ENCODE measurements at places on chromosomes 12 and 14. TPM values are rescaled to one million over a fixed set of nuclear protein-coding genes. Genes with fewer than 3 reads are reported as not detected.

DNA sequence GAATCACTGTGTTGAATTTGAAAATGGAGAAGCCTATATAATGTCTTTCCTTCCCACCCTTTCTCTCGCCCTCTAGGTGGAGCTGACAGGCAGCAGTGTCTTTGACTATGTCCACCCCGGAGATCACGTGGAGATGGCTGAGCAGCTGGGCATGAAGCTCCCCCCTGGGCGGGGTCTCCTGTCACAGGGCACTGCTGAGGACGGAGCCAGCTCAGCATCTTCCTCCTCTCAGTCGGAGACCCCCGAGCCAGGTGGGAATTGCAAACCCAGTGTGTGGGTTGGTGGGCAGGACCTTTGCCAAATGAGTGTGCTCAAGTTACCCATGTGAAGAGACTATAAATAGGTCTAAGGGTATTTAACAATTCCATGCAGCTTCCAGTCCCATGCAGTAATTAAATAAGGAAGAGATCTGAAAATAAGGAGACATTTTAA, 274.7 kb downstream of the EGLN3 start:
- no peak for DNase-seq

- DNase-seq = no peak
These were observed 22.4 kb downstream of the LACRT start for GRCh38 chr12:54612225-54612750.

DNA sequence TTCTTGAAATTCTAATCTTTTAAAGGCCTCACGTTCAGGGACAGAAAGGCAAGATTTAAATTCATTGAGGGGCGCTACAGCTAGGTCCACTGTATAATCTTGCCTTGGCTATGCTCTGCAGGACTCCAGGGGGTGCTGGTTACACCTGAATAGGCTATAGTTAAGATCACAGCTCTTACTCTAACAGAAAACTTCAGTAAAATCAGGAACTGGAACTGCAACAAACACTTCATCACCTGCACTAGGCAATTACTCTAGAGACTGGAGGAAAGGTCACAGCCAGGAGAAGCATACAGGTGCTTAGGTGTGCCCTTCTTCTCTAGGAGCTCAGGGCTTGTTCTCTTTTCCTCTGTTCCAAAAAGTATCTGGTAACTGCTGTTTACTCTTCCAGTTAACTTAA, 20.9 kb downstream of the SLCO1C1 start:
- no peak for DNase-seq

- no peak for DNase-seq
These were observed 49.5 kb downstream of the BEGAIN start for GRCh38 chr14:100537446-100538350.

DNA sequence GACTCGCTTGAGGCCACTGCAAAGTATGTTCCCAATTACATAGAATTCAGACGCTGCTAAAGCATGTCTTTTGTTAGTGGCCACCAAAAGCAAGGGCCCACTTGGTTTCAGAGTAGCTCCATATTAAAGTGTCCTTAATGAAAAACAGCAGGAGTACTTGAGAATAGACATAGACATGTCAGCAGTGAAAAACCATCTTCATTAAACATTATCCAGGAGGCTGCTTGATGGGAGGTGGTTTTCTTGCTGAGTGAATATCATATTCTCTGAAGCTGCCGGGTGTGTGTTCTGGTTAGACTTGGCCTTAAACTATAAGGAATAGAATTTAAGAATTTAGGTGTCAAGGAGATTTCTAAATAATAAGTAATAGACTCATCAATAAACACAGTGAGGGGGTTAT, 79.5 kb upstream of the CCDC198 start:
- DNase-seq = no peak

- no peak for DNase-seq
These were observed 64.0 kb downstream of the MON2 start for GRCh38 chr12:62530596-62530995.

- no peak for DNase-seq
These were observed 571 bp downstream of the ZNF891 start for GRCh38 chr12:133129368-133130037.

GRCh38 chr12:118986050-118986449, 4.7 kb downstream of the SRRM4 start:
- no peak for DNase-seq

- no peak for DNase-seq
These were observed 2.3 kb downstream of the MON2 start for GRCh38 chr12:62468935-62469334.

DNA sequence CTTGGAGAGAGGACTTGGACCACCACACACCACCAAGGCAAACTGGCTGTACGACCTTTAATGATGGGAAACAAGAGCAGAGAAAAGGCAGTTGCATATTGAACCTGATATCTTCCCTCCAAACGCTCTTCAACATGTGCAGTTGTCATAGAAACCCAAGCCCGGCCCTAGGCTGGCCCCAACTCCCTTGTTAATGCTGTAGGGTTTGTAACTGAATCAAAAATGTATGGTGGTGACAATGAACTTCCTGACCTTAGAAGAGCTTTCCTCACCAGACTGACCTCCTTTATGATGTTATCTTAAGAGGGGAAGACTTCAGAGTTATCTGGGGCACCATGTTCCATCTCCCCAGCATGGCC, 12.3 kb downstream of the APOLD1 start:
- no peak for DNase-seq

GRCh38 chr12:16579041-16579440, 26.9 kb downstream of the LMO3 start:
- DNase-seq = no peak

- no peak for DNase-seq
These were observed 166.9 kb upstream of the CCND2 start for GRCh38 chr12:4106621-4107020.

GRCh38 chr12:120286768-120287490, 4.8 kb downstream of the RNU4-2 start:
- no peak for DNase-seq

- no peak for DNase-seq
These were observed 421.8 kb upstream of the PDE3A start for GRCh38 chr12:19946550-19946949.

The TEX52 gene
- total RNA-seq = not detected

DNA sequence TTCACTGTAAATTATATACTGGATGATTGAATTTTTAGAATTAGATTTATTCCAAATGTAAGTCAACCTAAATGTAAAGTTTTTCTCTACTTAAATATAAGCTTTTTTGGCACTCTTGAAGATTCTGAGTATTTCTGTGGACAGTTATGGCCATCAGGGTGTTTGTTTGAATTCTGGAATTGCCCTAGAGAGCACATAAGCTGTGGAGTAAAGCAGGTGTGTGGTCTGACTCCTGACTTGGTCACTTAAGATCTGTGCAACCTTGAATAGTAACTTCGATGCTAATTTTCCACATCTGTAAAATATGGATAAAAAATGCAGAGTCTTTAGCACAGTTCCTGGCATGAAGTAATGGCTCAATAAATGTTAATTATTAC, 64.4 kb downstream of the FUT8 start:
- DNase-seq = no peak

DNA sequence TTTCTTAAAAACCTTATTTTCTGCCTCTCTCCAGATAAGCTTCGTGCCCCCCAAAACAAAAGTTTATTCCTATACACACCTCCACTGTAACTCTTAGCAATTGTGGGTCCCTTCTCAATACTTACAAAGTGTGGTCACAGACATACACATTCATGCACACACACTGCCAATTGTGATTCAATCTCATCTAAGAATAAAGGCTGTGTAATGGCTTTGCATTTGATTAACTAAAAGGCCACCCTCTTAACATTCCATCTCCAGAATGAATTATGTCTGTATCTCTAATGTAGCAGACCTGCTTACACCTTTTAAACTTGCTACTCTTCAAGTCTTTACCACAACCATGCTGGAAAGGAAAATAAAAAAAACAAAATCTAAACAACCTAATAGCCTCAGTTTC, 49.5 kb downstream of the MYF5 start:
- no peak for DNase-seq

The DDN gene
- 0.74 TPM for total RNA-seq

DNA sequence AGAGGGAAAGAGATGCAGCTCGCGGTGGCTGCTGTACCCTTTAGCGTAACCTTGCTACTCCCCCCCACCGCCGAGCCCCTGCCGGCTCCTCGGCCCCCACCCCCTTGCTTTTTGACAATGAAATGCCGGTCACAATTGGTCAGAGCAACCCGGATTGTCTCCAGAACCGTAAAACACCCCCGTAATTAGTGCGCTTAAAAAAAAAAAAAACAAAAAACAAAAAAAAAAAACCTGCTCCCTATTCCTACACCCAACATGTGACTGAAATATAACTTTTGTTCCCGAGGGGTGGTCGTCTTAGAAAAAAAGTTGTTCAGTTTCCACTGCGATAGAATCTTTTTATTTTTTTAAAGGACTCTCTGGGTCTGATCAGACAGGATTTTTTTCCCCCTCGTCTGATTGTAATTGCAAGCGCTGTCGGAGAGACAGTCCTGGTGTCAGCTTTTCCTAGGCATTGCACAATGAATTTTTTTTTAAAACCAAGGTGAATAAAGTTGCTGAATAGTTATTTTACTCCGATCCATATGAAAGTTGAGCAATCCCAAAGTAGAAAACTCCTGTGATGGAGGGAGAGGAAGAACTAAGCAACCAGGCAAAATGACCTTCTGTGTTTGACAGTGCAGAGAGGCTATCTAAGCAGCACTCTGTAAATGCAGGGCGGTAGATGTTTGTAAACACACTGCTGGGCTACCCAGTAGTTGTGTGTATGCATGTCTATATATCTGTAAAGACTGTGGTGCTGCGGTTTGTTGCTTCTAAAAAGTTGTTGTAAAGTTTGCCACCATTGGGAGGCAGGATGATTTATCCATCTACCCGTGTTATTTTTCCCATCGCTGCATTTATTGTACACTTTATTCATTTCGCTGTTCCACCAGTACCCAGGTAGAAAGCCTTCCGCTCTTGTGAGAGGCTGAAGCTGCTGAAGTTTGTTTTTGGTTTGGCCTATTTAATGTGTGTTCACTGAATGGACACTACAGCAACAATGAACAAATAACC, 1.1 kb downstream of the ETV6 start:
- no peak for DNase-seq

DNA sequence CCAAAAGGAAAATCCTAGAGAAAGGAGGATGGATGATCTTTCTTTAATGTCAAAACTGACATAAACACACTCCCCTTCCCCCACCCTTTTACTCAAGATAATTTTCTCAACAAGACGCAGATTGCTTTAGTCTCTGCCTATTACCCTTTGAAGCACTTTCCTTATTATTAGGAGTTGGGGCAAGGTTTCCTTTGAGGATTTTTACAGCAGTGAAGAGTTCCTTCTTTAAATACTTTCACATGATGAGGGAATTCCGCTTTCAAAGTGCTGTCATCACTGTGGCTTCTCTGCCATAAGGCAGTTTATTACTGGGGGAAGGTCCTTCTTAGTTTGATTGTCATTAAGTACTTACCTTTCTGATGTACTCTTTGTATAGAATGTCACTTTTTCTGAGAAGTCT, 172.1 kb downstream of the MSRB3 start:
- no peak for DNase-seq

- DNase-seq = no peak
These were observed 13.1 kb downstream of the CBX5 start for GRCh38 chr12:54266852-54267251.

DNA sequence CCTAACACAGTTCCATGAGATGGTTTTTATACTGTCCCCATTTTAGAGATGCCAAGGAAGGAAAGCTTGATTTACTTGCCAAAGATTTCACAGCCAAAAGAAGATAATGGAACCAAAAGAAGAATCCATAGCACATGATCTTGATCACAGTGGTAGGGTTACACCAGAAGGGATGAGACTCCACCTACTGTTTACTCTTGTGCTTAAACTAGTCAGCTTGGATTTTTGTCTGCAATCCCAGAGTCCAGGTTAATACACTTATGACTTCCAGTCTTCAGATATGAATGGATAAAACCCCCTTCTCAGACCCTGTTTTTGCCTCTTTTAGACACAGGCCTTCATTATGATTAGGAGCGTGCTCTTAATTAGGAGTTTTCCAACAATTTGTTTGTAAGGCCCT, 454.2 kb downstream of the AEBP2 start:
- no peak for DNase-seq

The CRIP2 gene
- total RNA-seq = 53.7 TPM

DNA sequence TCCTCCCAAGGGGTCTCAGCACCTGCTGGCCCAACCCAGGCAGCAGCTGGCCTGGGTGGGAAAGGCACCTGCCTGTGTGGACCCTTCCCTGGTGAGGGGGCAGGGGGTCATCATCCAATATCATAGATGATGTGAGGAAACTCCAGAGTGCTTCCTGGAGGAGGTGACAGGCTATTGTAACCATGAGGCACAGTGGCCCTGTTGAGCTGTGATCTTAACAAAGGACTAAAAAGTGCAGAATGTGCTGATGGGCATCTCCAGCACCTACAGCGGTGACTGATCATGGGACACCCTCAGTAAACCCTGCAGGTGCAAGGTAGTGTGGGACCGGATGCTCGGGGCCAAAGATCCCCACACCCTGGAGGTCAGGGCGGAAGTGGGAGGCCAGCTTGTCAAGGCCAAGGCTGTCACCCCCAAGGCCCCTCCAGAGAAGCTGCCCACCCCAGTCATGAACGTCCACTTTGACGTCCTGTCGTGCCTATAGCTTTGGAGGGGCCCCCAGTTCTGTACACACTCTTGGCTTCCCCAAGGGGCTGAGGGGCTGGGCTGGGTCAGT, 7.5 kb downstream of the MMP17 start:
- no peak for DNase-seq

GRCh38 chr14:62662811-62663455, 382.3 kb downstream of the KCNH5 start:
- DNase-seq = no peak

The SLC25A21 gene
- total RNA-seq = 1.8 TPM

The PPFIA2 gene
- total RNA-seq = 14.5 TPM

GRCh38 chr12:104691721-104692556, 235.2 kb downstream of the CHST11 start:
- no peak for DNase-seq

DNA sequence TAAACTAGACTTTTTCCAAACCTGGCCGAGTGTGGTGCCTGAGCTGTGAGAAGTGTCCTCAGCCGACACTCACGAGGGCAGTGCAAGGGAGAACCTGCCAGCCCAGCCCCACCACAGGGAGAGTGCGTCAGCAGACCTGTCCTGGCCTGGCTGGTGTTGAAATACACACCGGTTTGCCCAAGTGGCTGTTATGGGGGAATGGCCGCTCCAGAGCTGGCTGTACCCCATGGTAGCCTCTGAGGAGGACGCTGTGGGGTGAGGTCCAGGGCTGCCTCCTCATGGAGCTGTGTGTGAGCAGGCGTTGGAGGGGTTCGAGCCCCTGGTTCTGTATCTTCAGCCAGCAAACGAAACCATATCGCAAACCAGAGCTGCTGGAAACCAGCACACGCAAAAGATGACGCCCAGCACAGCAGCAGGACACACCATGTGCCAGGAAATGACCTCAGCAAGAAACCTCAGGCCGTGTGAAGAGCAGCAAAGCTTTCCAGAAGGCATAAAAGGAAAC, 9.4 kb downstream of the ANKRD9 start:
- no peak for DNase-seq

GRCh38 chr12:98533723-98534251, 18.4 kb downstream of the TMPO start:
- DNase-seq = no peak

- DNase-seq = no peak
These were observed 20.2 kb downstream of the HDAC7 start for GRCh38 chr12:47799357-47799955.

The TMEM132C gene
- 11.1 TPM for total RNA-seq

The ADAM21 gene
- not detected for total RNA-seq
